ENCODE measurements at places on chromosomes 3 and 15.

DNA sequence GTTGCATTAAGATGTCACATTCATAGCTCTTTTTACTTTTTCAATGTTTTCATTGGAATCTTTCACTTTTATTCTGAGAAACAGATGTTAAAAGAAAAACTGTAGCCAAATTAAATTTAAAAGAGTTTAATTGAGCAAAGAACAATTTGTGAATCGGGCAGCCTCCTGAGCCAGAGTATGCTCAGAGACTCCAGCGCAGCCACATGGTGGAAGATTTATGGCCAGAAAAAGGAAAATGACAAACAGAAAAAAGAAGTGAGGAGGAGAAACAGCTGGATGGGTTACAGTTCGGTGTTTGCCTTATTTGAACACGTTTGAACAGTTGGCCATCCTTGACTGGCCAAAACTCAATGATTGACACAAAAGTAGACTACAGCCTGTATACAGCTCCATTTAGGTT lies 33.8 kb upstream of the RAB11A start:
- no peak for DNase-seq

DNA sequence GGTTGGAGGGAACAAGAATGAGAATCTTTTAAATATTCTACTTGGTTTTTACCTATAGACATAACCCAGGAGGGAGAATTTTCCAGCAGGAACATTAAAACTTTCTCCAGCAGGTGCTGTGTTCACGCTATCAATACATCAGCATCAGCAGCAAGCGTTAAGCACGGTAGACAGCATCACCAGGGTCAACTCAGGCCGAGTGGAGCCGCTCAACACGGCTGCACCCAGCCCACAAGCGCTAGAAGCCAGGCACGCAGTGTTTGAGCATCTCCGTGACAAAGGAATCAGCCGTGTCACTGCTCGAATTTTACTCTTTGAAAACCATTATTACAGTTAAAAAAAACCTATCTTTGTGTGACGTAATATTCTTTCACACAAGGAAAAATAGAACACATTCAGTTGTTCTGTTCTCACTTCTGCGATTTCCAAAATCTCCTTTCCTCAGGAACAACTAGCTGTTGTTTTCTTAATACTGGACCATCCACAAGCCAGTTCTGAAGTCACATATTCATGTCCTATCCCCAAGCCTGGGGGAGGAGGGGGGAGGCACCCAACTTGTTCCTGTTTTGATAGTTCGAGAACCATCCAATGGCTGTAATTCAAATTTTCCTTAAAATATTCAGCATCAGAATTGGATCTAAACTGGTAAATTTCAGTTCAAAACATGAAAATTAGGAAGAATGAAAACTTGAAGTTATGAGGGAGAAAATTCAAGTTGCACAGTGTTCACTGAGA lies 77.9 kb downstream of the ADAMTS17 start:
- no peak for DNase-seq

DNA sequence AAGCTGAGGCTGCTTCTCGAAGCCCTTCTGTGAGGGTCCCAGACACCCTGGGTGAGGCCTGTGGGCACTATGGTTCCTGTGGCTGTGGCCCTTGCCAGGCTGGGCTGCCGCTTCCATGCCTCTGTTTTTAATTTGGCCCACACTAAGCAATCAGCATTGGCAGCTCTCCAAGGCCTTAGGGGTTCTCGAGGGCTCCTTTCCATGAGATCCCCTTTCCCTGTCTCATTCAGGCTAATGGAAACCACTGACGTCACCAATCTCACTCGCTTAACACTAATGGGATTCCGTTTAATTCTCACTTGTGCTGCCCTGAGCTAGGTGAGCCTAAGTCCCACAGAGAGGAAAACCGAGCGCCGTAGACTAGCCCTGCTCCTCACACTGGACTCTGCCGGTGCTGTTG lies 60.2 kb upstream of the RAB6B start:
- no peak for DNase-seq

DNA sequence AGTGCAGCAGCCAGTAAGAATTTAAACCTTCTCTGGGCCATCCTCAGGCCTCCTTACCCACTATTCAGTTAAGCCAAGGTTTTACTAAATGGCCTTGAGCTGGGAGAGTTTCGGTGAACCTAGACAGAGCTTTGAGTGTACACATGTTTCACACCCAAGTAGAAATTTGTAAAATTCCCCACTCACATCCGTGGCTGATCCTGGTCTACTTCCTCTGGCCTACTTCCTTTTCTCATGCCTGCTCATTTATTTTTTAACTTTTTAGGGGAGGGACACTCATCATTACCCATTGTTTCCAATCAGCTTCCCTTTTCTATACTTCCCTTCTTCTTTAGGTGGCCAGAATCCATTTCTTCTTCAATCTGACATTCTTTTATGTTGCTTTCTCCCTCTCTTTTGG lies 7.6 kb downstream of the CX3CR1 start:
- no peak for DNase-seq

DNA sequence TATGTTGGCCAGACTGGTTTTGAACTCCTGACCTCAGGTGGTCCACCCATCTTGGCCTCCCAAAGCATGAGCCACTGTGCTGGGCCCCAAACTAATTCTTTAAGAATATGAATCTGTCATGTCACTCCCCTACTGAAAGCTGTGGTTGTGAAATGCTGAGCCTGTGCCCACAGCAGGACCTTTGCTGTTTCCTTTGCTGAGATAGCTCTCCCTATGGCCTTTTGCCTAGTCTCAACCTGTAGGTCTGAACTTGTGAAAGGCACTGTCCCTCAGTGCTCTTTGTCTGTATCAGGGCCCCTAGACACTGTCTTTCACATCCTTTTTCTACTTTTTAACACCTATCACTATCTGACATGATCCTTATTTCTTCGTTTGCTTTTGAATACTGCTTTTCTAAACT lies 62.7 kb upstream of the CCR4 start:
- DNase-seq: no peak

DNA sequence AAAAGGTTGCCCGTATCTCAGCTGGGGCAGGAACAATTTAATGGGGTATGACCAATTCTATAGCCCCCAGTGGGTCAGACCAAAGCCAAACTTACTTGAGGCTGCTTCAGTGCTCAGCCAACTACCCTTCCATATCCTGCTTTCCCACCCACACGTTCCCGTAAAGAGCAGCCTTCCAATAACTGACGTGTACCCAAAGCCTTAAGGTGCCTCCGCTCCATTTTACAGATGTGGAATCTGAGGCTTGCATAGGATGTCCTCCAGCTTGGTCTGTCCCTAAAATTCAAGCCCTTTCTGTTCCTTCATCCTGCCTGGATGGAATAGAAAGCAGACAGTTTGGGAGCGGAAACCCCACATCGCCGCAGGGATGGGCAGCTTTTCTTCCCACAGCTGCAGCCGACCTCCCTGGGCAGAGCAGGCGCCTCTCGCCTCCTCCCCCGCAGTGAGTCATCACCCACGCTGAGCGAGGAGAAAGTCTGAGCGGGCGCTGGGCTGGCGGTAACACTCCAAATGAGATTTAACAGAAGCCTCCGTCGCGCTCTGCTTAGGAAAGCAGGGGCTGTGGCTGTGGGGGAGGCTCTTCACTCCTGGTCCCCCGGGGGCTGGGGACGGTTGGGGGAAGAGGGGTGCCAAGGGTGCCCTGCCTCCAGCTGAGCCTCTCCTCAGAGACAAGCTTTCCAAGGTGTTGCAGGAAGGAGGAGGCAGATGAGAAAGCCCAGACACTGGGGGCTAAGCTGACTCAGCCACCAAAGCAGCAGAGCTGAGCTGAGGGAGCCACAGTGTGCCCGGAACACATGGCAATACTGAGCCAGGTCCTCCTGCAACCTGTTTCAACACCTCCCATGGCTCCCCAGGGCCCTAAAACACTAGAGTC lies 57.8 kb upstream of the HRH1 start:
- peak; percentile 13 for DNase-seq

DNA sequence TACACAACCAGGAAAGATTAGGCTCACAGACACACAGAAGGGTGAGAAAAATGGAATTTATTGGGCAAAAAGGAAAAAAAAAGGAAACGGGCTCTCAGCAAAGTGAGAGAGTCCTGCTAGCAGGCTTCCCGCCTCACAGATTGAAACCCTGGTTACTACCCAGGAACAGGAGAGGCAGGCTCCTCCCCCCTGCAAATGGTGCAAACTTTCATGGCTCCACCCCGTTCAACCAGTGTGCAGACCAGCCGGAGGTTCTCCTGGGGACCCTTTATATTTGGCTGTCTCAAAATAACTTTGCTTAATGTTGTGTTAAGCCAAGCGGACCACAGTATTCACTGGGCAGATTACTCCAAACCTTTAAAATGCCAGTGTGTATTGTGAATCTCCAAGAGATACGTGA lies 40.3 kb downstream of the IL1RAP start:
- DNase-seq: no peak

DNA sequence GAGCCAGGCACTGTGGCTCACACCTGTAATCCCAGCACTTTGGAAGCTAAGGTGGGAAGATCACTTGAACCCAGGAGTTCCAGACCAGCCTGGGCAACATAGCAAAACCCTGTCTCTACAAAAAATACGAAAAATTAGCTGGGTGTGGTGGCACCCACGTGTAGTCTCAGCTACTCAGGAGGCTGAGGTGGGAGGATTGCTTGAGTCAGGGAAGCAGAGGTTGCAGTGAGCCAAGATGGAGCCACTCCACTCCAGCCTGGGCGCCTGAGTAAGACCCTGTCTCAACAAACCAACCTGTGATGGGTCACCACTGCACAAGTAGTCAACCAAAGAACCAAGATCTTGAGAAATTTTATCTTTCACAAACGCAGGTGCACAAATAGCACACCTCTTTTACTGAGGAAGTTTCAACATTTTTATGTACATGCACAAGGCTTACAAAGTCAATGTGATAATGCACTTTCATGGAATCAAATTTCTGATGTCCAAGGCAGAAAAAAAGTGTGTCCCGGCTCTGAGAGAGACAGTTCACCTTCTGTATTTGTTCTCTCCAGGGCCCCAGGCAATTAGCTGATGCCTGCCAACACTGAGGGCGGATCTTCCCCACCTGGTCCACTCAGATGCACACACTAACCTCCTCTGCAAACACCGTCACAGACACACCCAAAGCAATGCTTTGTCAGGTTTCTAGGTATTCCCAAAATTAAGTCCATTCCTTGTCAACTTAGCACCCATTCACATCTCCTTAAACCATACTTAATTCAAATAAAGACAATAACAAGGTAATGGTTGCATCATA lies 12.4 kb downstream of the ACAA1 start:
- no peak for DNase-seq

DNA sequence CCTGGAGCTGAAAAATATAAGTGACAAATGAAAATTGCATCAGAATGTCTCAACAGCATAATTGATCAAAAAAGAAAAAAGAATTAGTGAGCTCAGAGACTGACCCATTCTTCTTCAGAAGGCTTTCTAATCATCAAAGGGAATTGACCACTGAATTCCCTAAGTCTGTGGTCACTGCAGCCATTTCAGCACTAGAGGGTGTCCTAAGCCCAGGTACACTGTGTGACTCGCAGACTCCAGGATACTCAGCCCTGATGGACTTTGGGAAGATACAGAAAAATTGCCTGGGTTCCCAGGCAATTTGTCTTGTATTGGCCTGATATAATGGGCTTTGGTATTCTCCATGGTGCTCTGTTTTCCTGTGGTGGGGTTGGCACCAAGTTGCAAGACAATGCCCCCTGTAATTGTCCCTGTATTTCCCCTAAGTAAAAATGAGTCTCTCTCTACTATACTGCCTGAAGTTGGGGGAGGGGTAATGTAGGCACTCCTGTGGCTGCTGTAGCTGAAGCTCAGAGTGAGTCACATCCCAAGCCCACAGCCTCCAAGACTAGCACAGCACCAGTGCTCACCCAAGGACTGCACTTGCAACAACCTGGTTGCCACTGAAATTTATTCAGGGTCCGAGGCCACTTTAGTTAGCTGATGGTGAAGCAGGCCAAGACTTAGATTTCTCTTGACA lies 256.0 kb upstream of the STAC start:
- no peak for DNase-seq

DNA sequence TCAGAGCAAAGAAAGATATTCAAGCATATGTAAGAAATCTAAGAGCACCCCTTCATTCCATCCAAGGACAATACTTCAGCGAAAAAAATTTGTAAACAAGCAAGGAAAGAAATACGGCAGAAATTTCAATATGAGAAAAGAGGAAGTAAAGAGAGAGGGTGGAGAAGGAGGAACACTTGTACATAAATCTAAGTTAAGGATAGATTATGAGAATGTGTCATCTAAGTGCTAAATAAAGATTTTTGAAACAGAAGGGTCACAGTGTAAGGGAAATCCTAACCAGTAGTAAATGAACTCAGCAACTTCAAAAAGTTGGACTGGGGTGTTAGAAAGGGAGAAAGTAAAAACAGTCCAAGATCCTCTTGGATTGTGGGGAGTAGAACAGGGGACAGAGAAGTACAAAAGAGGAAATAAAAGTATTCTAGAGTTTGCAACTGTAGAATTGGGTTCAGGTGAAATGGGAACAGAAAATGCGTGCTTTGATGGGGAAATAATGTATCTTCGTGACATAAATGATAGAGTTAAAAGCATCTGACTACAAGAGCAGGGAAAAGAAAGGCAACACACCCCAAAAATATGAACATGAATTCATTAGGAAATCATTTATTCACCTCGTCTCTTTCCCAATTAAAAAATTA lies 68.5 kb upstream of the ATP13A5 start:
- no peak for DNase-seq

DNA sequence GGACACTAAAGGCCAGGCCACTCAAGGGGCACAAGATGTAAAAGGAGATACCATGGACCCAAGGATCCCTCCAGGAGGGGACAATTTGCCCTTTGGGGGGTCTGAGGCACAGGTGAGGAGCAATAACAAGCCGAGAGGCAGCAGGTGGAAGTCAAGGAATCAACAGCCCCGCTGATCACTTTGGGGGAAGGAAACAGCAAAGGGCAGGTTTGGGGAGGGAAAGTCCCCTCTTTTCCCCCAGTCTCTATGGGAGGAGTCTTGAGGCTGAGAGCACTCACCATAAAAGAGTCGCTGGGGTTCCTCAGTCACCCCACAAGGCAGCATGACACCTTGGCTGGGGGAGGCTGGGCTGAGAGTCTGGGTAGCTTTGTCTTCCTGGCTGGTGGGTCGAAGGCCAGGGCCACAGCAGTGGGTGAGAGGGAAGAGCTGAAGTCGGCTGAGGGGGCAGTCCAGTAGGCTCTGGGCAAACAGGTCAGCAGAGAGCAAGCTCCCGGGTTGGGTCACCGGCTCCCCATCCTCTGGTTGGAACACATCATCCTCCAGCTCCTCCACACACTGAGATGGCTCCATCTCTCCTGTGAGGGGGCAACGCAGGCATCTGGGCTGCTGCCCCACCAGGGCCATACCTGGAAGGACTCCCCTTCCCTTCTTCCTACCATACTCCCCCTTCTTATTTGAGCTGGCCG lies 3.0 kb downstream of the BMF start:
- DNase-seq: no peak

All from midbrain (tissue), 1 donor.